ENCODE measurements at places on chromosomes 1 and 21.

DNA sequence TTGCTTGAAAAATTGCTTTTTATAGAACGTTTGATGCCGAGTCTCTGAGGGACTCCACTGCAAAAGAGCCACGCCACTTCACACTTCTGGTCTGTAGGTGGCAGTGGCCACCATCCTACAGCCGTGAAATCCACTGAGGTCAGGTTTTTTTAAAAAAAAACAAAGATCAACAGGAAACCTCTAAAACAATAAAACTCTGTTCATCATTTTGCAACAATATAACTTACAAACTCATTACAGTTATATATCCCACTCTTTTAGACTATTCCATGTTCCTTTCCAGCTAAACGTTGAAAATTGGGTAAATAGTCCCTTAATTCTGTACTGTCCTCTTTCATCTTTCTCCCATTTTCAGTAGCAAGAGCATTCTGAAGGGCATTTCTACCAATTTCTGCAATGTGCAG is 64.6 kb upstream of the FMN2 start:
- peak; percentile 52 for DNase-seq

DNA sequence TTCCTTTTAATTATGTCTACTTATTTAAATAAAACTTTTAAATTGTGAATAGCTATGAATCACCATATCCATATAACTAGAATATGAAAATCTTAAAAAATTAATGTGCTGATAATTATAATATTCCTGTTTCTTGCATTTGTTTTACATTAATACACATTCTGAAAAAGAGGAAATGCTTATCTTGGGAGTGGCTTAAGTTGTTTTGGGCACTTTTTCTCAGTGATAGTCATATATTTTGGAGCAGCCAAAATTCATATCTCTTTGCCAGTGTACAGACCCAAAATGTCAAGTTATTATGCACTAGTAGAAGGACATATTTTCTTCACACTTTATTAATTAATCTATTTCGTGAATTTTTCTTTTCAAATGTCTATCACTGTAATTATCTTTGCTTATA is 838.5 kb downstream of the USP25 start:
- DNase-seq, result no peak

- no peak for DNase-seq
Measured at GRCh38 chr1:6041432-6042062, 4.1 kb upstream of the KCNAB2 start.

GRCh38 chr1:115491298-115492018 is 150.3 kb upstream of the VANGL1 start:
- no peak for DNase-seq

GRCh38 chr21:29504751-29505321 is 206.1 kb downstream of the BACH1 start:
- peak; percentile 19 for DNase-seq

GRCh38 chr1:207821464-207822045 is 69.7 kb downstream of the CD46 start:
- DNase-seq, result no peak

GRCh38 chr1:91795591-91796389 is 90.2 kb downstream of the TGFBR3 start:
- DNase-seq, result peak; percentile 91

DNA sequence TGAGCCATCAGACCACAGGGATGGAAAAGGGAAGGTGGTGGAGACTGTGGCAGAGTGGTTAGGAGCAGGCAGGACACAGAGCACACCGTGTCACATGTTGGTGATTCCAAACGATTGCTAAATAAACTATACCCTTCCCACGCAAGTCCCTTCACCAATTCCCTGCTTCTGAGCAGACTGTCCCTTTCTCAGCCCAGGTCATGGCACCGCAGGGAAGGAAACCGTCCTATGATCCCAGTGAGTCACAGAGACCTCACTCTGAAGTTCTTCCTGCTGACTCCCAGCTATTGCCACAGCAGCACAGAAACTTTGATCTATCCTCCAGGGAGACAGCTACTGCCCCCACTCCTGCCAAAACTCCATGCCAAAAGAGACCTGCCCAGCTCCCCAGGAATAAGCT is 19.2 kb downstream of the RIMS3 start:
- no peak for DNase-seq

DNA sequence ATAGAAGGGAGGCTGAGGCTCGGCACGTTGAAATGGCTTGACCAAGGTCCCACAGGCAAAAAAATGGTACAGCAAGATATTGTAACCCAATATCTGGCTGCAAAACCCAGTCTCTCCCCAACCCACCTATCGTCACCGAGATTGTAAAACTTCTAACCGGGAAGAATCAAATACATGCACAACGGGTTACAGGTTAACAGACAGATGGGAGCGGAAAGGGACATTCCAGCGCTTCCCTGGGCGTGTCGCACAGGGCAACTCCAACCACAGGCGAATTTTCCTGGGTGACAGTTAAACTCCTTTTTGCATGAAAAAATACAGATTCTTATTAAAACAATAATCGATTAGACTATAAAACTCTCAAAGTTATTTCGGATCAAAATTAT is 31.8 kb upstream of the JUN start:
- no peak for DNase-seq

- DNase-seq, result no peak
Measured at GRCh38 chr1:93888900-93889299, 9.9 kb upstream of the DNTTIP2 start.

DNA sequence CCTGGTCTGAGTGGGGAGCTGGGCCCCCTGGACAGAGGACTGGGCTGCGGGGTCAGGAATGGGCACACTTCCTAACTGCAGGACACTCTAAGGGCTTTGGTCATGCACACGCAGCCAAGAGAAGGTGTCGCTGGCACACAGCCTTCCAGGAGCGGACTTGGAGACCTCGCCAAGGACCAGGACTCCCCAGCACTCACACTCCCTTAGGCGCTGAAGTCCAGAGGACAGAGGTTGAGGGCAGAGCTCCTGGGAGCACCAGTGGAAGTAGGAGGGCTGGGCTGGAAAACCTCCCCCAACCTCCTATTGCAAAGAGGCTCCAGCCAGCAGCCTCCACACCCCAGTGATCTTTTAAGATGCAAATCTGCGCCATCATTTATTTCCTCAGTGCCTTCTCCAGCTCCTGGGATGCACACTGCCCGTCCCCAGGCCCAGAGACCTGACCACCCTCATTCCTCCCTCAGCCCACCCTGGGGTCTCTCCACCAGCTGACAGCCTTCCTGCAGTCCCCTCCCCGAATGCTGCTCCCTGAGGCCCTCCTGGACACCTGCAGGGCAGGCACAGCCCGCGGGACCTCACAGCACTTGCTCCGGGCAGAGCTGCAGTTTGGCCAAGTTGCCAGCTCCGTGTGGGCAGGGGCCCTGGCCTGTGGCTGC is 3.0 kb downstream of the TSPEAR start:
- DNase-seq, result no peak

- DNase-seq, result peak; percentile 54
Measured at GRCh38 chr1:107965110-107965991, at the start of gene VAV3. Gene VAV3 (minus strand): TSS chr1:107965180. CDS start chr1:107964869, 311 bp downstream.

GRCh38 chr21:46038871-46039397 is 57.4 kb downstream of the COL6A1 start:
- DNase-seq, result peak; percentile 93

DNA sequence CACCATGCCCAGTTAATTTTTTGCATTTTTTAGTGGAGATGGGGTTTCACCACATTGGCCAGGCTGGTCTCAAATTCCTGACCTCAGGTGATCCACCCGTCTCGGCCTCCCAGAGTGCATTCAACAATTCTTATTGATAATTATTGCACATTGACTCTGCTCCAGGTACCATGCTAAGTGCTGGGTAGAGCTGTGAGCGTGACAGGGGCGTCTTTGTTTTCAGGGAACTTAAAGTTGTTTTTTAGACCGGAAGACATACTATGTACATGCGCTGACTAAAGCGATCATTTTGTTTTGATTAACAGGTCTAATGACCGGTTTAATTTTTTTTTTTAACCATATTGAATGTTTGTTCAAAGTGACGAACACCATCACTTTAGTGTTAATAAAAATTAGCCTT is 4.0 kb downstream of the CD247 start:
- DNase-seq, result no peak

GRCh38 chr1:3771108-3772026 is 1.2 kb upstream of the SMIM1 start:
- no peak for DNase-seq

DNA sequence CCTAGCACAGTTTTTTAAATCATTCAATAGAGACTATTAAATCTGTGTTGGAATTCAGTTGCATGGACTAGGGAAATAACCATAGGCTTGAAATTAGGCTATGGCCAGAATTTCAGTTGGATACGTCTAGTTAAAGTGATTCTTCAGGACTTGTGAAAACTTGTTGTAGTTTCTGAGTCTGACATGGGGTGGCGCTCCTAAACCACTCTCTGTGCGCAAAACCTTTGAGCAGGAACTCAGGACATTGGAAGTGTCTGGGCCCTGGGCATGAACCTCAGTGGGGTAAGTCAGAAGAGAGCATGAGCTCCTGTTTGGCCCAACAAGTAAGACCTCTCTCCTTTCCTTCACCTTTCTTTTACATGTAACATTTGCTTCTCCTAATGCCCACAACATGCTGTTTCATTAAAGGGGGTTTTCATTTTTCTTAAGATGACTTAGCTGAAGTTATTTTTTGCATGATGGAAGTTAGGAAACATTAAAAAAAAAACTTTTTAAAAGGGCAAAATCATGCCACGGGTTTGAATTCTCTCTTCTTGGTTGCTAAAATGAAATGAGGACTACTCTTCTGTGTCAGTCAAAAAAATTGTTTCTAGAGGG is 17.1 kb upstream of the CCDC190 start:
- DNase-seq, result peak; percentile 73

DNA sequence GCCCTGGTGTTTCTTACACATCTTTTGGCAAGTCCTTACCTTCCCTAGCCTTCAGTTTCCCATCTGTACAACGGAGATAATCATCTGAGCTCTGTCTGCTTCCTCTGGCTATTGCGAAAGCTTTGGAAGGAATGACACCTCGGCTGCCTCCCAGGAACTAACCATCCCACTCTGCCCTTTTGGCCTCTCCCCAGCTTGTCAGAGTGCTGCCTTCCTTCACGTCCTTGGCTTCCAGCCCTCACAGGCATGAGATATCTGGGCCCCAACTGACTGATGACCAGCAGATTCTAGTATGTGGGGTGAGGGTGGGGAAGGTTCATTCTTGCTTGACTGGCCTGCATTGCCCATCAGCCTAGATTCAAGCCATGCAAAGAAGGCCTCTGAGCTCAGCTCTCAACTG is 253.1 kb upstream of the FGGY start:
- peak; percentile 91 for DNase-seq

- no peak for DNase-seq
Measured at GRCh38 chr1:35810096-35810881, 2.5 kb downstream of the AGO4 start.

DNA sequence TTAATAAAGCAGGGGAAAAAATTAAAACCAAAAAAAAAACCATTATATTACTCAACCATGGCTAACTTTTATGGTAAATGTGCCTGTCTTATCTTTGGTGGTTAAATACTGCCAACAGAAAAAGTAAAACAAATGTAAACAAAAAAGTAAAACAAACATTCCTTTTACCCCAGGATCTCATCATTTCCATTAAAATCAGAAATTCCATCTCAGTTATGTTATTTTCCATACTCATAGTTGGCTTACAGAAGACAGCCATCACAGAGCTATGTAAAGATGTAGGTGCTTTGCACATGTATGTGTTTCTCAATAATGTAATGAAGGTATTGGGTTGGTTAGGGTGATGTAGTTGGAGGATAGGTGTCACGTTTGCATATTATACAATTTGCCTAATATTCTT is 185.0 kb downstream of the KCNK2 start:
- no peak for DNase-seq

- no peak for DNase-seq
Measured at GRCh38 chr1:214920337-214920736, 162.2 kb upstream of the KCNK2 start.

DNA sequence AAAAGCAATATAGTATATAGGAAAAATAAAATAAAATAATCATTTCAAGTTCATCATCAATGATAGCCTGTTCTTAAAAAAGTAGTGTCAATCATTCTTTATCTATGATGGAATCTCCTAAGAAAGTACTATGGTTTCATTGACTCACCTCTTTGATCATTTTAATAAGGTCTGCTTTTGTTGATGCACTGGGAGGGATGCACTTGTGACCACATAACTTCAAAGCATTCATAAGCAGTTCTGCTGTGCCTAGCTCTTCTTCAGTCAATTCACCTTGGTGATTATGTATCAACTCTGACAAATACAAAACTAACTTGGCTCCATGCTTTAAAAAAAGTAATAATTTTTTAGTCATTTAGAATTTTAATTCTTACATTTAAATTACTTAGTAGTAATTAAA is 84.8 kb upstream of the GNG4 start:
- no peak for DNase-seq

DNA sequence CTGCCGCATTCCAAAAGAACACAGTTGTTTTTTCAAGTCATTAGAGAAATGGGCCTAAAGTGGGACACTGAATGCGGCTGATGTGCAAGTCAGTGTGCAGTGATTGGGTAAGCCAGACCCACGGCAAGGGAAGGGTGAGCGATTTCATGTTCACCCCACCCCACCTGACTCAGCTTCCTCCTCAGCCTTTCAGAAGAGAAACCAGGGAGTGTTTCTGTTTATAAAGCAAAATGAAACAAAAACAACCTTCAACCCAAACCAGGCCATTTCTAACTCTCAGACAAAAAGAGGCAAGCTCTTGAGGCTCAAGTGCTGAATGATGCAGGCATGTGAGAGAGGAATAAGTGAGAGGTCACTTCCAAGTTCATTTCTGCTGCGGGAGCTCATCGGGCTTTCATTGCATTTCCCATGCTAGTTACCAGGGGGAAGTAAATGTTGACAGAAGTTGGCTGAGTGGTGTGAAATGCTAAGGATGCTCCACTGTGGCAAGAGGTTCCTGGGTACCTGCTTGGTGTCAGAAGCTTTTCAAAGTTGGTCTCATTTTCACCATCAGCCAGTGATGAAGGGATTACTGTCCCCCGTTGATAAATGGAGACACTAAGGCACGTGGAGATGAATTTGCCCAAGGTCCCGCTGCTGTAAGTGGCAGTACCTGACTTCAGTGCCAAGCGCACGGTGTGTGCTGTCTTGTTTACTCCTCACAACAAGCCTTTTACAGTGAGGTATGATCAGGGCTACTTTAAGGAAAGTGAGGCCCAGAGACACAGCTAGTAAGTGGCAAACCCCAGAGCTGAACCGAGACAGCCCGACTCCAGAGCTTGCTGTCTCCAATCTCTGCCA is 29.1 kb downstream of the STPG1 start:
- DNase-seq, result peak; percentile 79

Data from fibroblast of gingiva (primary cell).